Stimulated activated CD8-positive, alpha-beta memory T cell treated with anti-CD3 and anti-CD28 coated beads, Interleukin-4, amount 100 ng/mL, for 24 hours (primary cell): ENCODE measurements at places on chromosomes 2 and 18.

DNA sequence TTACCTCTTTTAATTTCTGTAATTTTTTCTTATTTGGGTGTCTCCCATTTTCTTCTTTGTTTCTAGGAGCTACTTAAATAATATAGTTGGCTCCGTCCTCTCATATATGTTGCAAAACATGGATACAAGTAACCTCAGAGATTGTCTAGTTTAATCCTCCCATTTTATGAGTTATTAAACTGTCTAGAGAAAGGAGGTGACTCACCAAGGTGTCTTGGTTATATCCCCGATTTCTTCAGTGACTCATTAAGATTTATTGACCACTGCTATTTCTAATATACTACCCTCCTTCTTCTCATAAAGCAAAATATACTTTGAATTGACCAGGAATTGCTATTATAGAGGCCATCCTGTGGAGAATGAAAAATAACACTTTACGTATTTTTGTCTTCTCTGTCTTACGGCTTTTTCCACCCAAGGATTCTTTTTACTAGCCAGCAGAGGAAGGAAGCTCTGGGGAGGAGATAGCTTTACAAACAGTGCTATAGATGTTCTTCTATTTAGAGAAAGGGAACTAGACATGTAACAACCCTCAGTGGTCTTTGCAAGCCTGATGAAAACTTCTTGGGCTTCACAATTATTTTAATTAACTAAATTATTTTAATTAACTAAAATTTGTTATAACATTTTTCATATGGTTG lies 300.4 kb upstream of the TNP1 start:
- DNase-seq, result no peak

DNA sequence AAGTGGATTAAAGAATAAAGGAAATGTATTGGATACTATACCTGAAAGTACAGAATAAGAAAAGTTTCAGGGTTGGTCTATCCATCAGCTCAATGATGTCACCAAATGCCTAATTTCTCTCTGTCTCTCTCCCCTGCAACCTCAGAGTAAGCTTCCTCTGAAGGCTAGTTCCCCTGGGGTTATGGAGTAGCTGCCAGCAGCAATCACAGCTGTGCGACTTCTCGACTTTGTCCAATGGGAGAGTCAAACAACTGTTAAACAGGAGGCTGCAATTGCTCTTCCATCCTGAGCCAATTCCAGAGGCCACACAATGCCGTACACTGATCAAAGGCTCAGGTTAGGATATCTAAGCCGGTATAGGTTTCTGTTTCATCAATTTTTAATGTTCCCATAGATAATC lies 95.3 kb upstream of the FANCL start:
- no peak for DNase-seq

GRCh38 chr2:234166531-234166930 lies 116.0 kb downstream of the SPP2 start:
- no peak for DNase-seq

DNA sequence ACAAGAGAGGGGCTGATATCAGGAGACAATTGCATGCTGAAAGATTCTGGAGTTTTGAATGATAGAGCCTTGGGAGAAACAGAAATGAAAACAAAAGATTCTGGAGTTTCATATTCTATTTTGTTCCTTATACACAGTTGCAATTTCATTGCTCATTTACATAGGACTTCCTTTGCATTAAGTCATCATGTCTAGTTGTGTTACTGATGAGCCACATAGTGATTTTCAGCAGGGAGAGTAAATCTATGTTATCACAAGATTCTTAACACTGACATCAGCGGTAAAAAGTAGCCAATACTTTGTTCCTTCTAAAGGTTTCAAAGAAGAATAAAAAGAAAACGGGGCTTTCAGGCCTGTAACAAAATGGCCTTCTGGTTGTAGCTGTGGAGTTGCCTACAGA lies 7.1 kb downstream of the ADAM17 start:
- no peak for DNase-seq

- no peak for DNase-seq
These were observed 447.6 kb upstream of the ID2 start for GRCh38 chr2:8234253-8234652.

DNA sequence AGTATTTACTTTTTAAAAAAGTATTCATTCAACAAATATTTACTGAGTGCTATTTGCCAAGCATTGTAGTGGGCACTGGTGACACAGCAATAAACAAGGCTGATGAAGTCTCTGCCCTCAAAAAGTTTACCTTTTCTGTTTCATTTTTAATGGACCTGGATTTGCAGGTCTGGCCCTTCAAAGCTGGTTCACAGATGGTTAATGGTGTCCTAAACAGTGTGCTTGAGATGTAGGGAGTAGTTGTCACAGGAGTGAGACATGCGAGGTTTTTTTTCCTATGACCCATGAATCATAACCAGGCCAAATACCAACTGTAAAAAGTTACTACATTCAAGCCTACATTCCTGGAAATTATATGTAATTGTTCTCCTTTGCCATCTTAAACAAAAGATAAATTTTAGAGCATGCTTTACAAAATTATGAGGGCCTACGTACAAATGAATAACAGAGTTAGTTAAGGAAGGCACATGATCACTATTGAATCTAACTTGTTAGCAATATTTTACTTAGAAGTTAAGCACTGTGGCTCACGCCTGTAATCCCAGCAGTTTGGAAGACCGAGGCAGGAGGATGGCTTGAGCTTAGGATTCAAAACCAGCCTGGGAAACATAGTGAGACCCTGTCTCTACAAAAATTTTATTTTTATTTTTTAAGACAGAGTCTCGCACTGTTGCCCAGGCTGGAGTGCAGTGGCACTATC lies 223.9 kb downstream of the MBD5 start:
- DNase-seq, result no peak

DNA sequence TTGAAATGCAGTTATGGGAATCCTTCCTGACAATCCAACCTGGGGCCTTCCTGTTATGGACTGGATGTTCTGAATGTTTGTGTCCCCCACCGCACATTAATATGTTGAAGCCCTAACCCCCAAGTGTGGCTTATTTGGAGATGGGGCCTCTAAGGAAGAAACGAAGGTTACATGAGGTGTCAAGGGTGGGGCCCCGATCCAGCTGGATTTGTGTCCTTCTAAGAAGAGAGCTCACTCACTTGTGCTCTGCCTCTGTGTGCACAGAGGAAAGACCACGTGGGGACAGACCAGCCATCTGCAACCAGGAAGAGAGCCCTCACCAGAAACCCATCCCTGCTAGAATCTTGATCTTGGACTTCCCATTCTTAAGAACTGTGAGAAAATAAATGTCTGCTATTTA lies 44.4 kb downstream of the MAP3K19 start:
- DNase-seq, result no peak

DNA sequence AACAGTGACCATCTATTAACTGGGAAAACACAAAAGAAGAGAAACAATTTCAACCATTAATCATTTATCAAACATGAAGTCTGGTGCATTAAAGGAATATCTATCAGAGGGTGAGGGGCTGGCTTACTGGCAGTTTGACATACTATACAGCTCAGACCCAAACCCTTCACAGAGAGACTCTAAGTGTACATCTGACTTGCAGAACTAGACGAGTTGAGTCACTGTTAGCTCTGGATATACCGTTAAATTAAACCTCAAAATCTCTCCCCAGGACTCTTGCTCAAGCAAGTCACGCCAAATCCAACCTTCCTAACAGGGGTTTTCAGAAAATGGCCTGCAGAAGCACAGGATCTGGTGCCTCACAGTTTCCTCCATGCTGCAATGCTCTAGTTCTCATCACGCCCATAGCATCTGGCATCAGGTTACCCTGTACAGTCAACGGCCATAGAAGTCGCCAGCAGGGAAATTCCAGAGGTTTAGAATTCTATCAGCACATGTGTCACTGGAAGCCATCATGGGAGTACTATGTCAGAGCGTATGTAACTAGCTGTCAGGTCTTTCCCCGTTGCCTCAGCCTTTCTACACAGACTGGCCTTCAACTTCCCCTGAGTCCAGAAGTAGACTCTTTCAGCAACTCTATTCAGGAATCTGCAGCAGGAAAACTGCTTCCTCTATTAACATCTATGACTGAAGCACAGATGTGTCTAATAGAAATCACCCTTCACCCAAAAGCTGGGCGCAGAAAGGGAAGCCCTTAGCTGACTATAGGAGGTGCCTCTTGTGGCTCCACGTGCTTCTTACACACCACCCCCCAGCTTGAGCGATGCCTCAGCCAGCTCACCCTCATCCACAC lies 9.3 kb downstream of the TGOLN2 start:
- DNase-seq, result no peak

- DNase-seq, result no peak
These were observed 163.2 kb upstream of the TWIST2 start for GRCh38 chr2:238684362-238685326.
